ENCODE measurements at places on chromosomes 2 and 18.

DNA sequence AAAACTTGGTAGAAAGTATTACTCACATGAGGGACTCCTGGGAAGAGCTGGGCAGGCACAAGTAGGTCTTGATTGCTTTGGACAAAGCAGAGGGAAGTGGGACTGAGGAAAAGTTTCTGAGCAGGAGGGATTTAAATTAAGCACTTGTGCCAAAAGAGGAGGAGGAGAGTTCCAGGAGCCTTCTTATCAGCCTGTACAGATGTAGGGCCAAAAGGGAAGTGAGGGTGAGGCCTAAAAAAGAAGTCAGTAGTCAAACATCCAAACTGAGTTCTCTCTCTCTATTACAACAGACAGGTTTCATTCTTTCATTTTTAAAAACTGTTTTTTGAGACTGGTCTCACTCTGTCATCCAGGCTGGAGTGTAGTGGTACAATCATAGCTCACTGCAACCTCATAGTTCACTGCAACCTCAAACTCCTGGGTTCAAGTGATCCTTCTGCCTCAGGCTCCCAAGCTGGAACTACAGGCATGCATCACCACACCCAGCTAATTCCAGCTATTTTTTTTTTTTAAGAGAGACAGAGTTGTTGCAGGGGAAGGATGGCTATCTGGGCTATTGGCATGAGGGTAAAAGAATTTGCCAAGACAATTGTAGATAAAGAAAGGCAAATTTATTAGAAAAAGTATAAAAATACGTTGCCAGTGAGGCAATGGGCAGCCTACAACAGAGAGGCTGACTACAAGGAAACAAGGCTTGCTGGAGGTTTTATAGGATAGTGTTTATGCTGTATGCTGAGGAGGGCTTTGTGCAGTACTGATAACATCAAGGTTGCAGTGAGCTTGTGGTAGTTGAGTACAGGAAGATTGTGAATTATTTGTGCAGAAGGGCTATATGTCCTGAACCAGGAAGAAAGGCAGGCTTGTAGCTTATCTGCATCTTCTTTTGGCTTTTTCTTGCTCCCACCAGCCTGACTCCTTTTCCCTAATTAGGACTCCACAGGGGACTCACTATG lies 29.0 kb downstream of the CFAP210 start:
- DNase-seq = no peak

DNA sequence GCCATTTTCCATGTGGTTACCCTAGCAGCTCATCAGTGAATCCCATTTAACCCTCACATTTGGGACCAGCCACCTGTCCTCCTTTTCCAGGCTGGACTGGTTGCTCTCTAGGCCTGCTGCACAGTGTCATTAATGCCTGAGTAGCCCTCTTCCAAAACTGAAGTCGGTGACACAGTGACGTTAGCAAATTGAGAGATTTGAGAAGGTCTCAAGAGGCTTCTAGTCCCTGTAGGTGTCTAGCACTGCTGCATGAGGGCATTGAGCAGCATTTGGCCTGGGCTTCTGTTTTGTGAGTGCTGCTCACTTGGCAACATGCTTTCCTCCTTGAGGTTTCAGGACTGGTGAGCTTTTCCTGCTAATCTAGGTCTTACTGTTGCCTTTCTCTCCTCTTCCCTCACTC lies 36.7 kb downstream of the PKP4 start:
- no peak for DNase-seq

DNA sequence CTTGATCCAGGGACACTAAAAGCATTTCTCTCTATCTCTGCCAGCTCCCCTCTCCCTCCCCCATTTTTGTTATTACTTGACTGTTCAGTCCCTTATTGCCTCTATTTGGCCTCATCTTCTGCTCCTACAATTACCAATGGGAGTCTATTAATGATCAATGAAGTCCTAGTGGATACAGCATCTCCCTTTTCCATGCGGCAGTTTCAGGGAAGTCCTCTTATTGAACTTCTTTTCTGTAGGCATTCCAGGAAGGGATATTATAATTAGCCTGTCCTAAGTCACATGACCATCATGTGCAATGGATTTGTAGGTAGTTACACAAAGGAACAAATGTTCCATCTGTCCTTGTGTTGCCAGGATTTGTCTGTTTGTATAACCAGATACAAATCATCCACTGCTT lies 495.1 kb upstream of the CNTNAP5 start:
- DNase-seq = no peak

DNA sequence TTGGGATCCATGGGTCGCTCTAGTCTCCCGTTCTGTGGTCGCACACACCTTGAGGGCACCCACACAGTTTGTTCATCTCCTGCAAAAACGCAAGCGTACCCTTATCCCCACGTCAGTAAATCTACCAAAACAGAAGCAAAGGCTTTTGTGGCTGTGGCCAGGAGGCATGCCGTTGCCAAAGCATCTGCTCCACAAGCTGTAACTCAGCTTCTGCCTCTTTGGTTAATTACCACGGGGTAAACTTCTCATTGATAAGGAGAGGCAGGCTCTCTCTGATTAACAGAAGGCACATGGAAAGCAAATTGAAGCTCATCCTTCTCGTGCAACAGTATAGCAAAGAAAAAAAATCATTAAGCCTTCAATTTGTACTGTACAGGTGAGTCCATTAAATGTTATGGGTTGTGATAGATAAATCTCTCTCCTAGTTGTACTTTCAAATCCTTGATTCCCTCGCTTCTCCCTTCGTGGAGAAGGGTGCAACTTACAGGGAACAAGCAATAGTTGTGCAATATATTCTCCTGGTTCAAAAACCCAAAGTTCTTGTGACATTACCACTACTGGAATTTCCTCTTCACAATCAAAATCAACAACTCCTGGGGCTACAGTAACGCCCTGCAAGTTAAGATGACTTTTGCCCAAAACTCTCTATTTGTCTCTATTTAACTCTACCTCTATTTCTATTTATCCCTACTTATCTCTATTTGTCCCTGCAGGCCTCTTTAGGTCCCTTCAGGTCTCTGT lies 10.3 kb downstream of the PECR start:
- no peak for DNase-seq

GRCh38 chr18:21833604-21834298 lies 93.2 kb downstream of the MIB1 start:
- no peak for DNase-seq

DNA sequence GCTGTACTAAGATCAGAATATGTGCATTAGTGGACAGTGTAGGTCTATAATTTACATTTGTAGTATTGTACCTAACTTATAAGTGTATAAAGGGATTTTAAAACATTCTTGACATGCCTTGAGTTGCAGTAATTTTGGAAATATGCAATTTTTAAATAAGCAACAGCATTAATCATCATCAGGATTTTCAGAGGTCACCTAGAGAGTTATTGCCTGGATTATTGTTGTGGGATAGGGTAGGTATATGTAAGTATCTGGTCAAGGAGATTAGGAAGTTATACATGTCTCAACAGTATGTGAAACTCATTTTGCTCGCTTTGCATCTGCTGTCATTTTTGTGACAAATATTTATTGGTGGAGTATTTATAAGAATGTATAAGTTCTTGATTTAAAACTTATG lies 184.2 kb downstream of the WDR7 start:
- DNase-seq = no peak

GRCh38 chr2:217980591-217980990 lies 22.2 kb downstream of the TNS1 start:
- DNase-seq = no peak

GRCh38 chr2:120323807-120324399 lies 22.0 kb upstream of the INHBB start:
- no peak for DNase-seq

- no peak for DNase-seq
Measured at GRCh38 chr2:241540401-241540770, 18.2 kb upstream of the BOK start.

DNA sequence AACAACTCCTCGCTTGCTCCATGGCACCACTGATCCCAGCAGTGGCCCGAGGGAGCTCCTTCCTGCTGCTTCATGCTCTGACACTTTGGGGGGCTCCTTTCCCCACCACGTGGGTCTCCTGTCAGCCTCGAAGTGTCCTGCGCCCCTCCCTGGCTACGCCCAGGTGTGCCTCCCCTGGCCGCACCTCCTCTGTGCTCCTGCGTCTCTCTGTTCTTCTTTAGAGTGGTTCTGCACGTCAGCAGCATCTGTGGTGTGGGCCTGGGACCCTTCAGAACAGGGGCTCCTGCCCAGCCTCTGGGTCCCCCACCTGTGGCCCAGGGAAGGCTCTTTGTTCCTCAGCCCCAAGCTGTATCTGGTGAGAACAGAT lies 26.7 kb upstream of the NTSR2 start:
- no peak for DNase-seq

DNA sequence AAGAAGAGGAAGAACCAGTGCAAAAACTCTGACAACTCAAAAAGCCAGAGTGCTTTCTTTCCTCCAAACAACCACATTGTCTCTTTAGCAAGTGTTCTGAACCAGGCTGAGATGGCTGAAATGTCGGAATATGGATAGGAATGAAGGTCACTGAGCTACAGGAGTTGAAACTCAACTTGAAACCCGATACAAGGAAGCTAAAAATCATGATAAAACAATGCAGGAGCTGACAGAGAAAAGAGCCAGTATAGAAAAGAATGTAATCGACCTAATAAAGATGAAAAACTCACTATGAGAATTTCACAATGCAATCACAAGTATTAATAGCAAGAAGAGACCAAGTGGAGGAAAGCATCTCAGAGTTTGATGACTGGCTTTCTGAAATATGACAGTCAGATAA lies 15.0 kb upstream of the EIF2AK3 start:
- DNase-seq = no peak

DNA sequence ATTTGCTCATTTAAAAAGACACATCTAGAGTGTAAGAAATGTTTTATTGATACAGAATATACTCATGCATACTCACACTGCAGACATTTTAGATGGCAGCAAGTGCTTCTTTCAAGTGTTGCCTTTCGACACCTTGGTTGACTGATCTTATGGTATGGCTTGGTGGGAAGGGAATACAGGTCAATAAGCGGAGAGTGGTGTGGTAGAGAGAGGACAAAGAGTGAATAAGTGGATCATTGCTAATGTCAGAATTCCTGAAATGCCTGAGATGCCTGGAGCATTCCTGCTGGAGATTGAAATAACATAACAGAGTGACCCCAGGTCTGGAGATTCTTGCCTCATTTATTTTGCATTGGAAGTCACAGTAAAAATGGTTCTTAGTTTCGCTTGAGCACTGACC lies 76.7 kb downstream of the RND3 start:
- DNase-seq = no peak

GRCh38 chr2:168254158-168254935 lies 7.0 kb upstream of the STK39 start:
- DNase-seq = no peak
